Stimulated activated CD4-positive, alpha-beta T cell treated with anti-CD3 and anti-CD28 coated beads, Interleukin-12 subunit alpha, Interleukin-12 subunit beta, amount 100 ng/mL, for 24 hours (primary cell): ENCODE measurements at places on chromosomes 16 and 17.

- peak; percentile 34 for DNase-seq
These were observed 11.2 kb downstream of the TFAP4 start for GRCh38 chr16:4261557-4262172.

GRCh38 chr16:89187770-89188392, 12.5 kb downstream of the SLC22A31 start:
- DNase-seq = no peak

- no peak for DNase-seq
These were observed 610 bp downstream of the C16orf74 start for GRCh38 chr16:85750146-85750826.

- DNase-seq = no peak
These were observed 37.8 kb upstream of the MYOCD start for GRCh38 chr17:12627781-12628451.

DNA sequence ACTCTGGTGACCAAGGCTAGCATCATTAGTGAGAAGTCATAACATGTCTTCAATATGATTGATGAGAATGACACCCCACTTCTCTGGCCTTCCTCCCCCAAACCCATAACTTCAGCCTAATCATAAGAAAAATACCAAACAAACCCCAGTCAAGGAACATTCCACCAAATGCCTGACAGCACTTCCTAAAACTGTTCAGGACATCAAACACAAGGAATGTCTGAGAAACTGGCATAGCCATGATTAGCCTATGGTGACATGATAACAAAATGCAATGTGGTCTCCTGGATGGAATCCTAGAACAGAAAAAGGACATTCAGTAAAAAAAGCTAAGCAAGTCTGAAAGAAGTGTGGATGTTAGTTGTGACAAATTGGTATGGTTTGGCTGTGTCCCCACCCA, 24.7 kb upstream of the TBX4 start:
- no peak for DNase-seq

- no peak for DNase-seq
These were observed 33.0 kb upstream of the FOXJ1 start for GRCh38 chr17:76174037-76174436.

GRCh38 chr16:17259751-17260270, 210.9 kb downstream of the XYLT1 start:
- DNase-seq = no peak

GRCh38 chr16:48503336-48503735, 106.6 kb downstream of the N4BP1 start:
- no peak for DNase-seq

DNA sequence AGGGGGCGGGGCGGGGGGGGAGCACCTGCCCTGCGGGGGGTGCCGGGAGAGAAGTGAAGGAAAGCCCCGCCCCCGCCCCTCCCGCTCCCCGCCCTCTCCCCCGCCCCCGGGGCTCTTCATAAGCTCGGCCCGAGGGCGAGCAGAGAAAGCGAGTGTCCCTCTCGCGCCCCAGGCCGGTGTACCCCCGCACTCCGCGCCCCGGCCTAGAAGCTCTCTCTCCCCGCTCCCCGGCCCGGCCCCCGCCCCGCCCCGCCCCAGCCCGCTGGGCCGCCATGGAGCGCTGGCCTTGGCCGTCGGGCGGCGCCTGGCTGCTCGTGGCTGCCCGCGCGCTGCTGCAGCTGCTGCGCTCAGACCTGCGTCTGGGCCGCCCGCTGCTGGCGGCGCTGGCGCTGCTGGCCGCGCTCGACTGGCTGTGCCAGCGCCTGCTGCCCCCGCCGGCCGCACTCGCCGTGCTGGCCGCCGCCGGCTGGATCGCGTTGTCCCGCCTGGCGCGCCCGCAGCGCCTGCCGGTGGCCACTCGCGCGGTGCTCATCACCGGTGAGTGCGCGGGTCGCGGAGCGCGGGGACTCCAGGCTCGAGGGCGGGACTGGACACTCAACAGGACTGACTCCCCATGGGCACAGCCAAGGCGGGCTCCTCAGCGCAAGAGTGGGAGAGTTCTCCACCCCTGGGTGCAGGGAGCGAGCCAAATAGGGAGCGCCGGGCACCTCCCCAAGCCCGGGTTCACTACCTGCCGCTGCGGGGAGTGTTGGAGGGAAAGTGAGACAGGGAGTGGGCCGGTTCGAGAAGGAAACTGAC, at the start of gene HSD11B2:
Gene HSD11B2, plus strand, starts transcription at position 145 of the 798 bp plus-strand sequence. Its CDS starts 128 bp downstream, at position 273.
- DNase-seq = peak; percentile 17

- no peak for DNase-seq
These were observed 26.6 kb downstream of the NGFR start for GRCh38 chr17:49521471-49522356.

DNA sequence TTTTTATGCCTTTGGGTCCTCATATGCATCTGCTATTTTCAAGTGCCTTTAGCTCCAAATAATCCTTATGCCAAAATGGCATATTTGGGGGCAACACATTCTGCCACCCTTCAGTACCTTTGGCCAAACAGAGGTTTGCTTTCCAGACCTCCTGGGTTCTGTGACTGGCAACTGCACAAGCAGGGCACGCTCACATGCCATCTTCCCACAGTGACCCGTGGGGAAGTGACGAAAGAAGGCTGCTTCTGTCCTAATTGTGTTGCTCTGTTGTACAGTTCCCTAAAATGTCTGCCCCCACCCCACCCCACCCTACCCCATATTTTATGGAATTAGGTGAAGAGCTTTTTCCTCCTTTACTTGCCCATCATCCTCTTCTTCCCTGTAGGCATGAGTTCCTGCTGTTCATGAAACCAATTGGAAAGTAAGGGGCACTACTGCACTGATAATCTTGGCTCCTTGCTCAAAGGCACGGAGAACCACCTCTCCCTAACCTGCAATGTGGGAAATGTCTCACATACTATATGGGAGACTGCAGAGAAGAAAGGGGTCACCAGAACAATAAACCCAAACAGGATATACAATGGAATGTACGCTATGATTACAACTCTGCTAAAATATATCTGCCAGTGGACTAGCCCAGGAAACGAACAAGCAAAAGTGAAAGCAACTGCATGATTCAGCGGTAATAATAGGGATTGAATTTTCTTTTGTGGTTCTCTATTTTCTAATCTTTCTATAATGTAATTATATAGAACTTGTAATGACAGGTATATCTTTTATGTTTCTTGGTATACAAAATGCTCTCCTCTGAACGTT, 3.3 kb upstream of the SLFN12L start:
- DNase-seq = peak; percentile 31

GRCh38 chr16:49755313-49755620, 100.6 kb downstream of the ZNF423 start:
- no peak for DNase-seq

DNA sequence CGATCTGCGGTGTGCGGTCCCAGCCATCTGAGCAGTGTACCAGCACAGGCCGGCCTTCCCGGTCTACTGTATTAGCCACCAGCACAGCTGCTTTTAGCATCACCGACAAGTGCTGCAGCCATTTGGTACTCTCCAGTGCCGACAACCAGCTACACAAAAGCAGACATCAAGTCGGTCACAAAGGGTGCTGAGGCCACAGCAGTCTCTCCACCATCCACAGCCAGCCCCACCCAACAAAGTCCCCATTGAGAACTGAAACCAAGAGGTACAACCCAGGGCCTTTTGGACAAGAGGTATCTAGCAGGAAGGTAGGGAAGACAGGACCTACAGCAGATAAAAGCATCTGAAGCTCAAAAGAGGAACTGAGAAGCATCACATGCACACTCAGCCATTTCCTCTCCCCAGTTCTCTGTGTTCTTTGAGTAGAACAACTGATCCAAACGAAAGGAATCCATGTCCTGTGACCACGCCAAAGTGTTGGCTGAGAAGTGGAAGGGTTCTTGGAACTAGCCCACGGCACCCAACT, 9.5 kb downstream of the MTMR4 start:
- DNase-seq = no peak

DNA sequence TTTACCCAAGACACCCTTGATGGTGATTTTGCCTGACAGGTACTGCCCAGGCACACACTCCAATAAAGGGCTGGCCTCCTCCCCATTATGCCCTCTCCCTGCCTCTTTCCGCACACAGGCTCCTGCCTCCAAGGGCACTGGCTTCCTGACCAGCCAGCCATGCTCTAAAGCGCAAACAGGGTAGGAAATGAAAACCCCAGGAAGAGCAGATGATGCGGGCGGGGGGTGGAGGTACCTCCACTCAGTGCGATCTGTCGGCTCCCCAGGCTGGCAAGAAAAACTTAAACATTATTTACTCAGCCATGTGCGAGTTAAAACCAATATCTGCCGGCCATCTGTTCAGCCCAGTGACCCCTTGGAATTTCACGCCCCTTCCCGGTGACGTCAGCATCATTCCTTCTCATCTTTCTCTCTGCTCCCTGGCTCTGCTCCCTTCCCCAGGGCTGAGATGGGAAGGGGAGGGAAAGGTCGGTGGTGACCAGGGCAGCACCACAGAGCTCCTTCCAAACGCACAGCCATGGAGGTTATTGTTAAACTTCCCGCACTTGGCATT, 262.5 kb downstream of the CBLN1 start:
- DNase-seq = no peak

- DNase-seq = no peak
These were observed 10.9 kb downstream of the JPT2 start for GRCh38 chr16:1688807-1689560.

GRCh38 chr16:53915452-53916160, 211.7 kb downstream of the FTO start:
- no peak for DNase-seq

DNA sequence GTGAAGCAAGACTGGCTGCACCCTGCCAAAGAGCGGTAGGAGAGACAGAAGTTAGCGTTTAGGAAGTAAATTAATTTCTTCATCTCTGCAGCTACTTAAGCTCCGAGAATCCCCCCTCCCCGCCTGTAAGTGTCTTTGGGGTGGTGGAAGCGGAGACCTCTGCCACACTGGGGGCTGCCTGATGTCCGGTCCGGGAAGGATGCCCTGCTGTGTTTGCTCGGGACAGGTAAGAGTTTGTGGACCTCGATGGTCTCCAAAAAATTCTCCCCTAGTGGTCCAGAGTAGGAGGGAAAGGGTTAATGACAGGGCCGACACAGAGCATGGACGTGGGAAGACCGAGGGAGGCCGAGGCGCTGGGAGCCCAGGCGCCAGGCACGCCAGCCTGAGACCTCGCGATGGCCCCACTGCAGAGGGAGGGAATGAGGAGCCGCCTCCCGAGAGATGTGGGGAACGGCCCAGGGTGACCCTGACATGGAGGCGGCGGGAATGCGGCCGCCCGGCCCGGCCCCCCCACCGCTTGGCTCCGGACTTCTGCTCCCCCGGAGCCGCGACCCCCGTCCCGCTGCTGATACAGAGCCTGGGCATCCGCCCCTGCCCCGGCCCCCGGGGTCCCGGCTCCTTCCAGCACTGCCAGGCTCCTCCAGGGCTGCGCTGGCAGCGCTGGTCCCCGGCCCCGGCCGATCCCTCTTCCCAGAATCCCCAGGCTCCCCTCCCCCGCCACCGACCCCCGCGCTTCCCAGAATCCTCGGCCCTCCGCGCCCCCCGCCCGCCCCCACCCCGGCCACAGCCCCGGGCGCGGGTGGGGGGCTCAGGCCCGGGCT, 680 bp downstream of the ZNF629 start:
- DNase-seq = no peak

- DNase-seq = no peak
These were observed 92.6 kb downstream of the CACNG1 start for GRCh38 chr17:67137026-67137370.

- no peak for DNase-seq
These were observed 199.9 kb upstream of the COX10 start for GRCh38 chr17:13869331-13869940.

DNA sequence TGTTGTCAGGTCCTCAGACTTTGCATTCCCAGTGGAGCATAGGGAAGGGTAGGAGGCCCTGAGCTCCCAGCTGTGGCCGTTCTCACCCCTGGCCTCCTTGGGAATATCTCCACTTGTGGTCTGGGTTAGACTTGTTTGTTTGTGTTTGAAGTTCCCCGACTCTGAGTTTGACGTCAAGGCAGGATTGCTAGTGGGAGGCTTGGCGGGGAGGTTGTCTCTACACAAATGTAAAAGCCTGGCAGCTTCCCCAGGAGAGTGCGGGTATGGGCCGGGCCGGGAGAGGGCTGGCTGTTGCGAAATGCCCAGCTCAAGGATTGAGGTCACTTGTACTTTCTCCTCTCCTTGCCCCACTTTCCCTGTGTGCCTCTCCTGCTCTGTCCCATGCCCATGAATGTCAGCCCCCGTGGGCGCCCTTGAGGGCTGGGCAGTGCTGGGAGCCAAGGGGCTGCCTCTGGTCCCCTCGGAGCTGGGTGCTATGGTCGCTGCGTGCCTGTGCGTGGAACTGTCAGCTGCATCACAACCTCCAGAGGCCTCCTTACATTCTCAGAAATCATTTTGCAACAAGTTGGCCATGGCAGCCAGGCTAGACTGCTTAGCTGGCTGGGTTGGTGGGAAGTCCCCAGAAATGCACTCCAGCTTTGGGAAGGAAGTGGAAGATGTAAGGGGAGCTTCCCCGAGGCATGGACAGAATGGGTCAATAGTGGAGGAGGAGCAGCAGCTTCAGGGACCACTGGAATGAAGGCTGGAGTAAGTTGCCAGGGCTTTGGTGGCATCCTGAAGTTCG, 84.3 kb downstream of the KSR1 start:
- no peak for DNase-seq

DNA sequence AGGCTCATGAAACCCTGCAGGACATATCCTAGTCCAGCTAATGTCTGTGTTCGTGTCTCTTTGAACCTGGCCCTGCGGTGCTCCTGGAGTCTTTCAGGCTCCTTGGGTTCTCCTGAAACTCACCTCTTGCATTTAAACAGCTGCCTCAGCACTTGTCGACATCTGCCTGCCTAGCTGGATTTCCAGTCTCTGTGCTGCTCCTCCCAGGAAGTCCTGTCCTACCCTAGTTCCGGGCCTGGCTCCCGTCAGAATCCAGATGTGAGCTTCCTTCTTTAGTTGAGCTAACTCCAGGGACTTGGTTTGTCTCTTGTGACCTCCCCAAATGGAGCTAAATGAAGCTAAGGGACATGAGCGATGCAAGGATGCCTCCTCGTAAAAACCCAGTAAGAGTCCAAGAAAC, 155.2 kb upstream of the PIRT start:
- no peak for DNase-seq

DNA sequence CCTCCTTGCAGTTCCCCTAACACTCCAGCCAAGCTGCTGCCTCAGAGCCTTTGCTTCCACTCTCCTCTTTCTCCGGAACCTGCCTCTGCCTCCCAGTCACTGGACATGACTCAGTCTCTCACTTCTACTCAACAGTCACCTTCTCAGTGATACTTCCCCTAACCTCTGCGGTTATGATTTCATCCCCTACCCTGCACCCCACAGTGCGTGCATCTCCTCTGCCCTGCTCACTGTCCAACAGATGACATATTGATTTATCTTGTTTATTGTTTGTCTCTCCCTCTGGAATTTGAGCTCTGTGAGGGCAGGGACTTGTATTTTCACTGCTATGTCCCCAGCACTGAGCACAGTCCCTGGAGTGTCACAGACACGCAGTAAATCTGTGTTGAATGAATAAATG, 100.7 kb downstream of the CYLD start:
- no peak for DNase-seq

DNA sequence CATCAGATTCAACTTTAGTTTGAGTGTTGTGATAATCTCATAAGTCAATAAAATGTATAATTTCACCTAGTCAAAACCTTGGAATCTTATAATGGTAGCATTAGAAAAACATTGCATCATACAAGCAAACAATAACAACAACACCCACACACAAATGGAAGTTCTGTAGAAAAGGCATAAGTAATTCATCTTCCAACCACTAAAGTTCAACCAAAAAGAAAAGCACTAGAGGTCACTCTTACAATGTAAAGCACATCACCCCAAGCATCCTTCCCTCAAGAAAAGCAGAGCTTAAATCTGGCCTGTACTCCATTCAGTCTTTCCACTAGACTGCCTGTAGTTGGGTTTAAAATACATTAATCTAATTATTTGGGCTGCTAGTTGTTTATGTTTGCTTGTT, 1.8 kb downstream of the CNTNAP4 start:
- no peak for DNase-seq
